ENCODE measurements at places on chromosomes 2 and 18.

DNA sequence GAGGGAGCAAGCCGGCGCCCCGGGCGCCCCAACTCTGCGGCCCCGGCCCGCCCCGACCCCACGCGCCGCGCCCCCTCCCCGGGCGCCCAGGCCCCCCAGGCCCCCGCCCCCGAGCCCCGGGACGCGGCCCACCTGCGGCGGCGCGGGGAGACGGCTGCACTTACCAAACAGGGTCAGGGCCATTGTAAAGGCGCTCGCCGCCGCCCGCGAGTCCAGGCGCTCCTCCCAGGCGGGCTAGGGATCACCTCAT is 526 bp downstream of the CHN1 start:
- peak overlapping the region; percentile 75 for H3K4me3 ChIP-seq
- H3K27ac ChIP-seq, result no peak overlapping the region
- no peak for DNase-seq

GRCh38 chr2:175690113-175690837 is 311.8 kb downstream of the LNPK start:
- H3K36me3 ChIP-seq, result no peaks in the 10 kb centered on the region
- no peak overlapping the region for H3K27ac ChIP-seq
- no peaks in the 10 kb centered on the region for H3K4me1 ChIP-seq
- H3K4me3 ChIP-seq, result no peak overlapping the region

- no peak overlapping the region for H3K27ac ChIP-seq
- no peaks in the 10 kb centered on the region for H3K27me3 ChIP-seq
- H3K4me3 ChIP-seq, result no peak overlapping the region
- no peak for DNase-seq
Measured at GRCh38 chr18:64718808-64719207, 569.9 kb upstream of the LINC00305 start.

- H3K4me1 ChIP-seq, result peaks cover 84% of the 10 kb centered on the region
- H3K36me3 ChIP-seq, result peaks cover 6% of the 10 kb centered on the region
- DNase-seq, result no peak
- peak overlapping the region; percentile 66 for H3K4me3 ChIP-seq
Measured at GRCh38 chr2:134231965-134232340, 21.9 kb upstream of the MGAT5 start.

DNA sequence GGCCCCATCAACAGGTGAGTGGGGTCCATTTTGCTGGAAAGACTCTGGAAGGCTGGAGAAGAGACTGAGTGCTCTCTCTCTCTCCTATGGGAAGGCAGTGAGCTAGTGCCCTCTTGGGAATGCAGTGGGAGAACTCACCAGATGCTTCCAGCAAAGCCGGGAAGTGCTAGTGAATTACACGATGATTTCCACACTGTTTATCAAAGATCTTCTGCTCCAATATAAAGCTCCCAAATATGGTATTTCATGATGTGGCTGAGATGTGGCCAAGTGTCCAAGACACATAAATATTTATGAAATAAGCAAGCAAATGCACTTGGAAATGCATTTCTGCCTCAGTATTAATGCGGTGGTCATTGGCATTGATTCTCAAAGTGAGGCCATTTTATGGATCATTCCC is 135.9 kb downstream of the VAPA start:
- H3K27me3 ChIP-seq, result peaks cover 20% of the 10 kb centered on the region
- H3K27ac ChIP-seq, result no peak overlapping the region
- H3K36me3 ChIP-seq, result no peaks in the 10 kb centered on the region

GRCh38 chr2:177272765-177273164 is 8.2 kb upstream of the NFE2L2 start:
- H3K27me3 ChIP-seq, result no peaks in the 10 kb centered on the region
- no peak for DNase-seq
- no peaks in the 10 kb centered on the region for H3K36me3 ChIP-seq
- H3K4me3 ChIP-seq, result no peak overlapping the region
- H3K27ac ChIP-seq, result no peak overlapping the region

DNA sequence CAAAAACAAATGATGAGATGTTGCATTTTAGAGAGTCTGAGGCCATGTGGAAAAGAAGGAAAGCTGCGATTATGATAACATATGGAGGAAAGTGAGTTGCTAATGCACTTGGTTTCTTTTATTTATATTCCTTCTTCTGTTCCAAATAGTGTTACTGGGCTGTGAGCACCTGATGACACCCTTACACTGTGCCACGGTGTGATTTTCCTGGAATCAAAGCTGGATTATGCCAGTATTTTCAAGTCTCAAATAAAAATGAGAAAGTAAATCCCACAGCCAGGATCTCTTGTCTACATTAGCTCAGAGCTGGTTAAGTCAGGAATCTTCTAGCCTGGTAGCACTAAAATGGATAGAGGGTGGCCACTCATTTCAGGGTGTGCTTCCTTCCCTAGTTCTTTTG is 670.8 kb downstream of the TDRD15 start:
- no peak overlapping the region for H3K27ac ChIP-seq
- no peak overlapping the region for H3K4me3 ChIP-seq
- H3K36me3 ChIP-seq, result no peaks in the 10 kb centered on the region
- DNase-seq, result no peak
- H3K27me3 ChIP-seq, result no peaks in the 10 kb centered on the region

DNA sequence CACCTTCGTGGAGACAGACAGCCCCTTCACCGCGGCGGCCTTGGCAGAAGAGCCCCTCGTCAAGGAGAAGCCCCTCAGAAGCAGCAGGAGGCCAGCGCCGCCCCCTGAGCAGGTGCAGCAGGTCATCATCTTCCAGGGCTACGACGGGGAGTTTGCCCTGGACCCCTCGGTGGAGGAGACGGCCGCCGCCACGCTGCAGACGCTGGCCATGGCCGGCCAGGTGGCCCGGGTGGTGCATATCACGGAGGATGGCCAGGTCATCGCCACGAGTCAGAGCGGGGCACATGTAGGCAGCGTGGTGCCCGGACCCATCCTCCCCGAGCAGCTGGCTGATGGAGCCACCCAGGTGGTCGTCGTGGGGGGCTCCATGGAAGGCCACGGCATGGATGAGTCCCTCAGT is 145.7 kb downstream of the PTGR3 start:
- H3K4me1 ChIP-seq, result peaks cover 4% of the 10 kb centered on the region
- no peak overlapping the region for H3K4me3 ChIP-seq
- no peaks in the 10 kb centered on the region for H3K36me3 ChIP-seq
- H3K27ac ChIP-seq, result no peak overlapping the region
- DNase-seq, result no peak

DNA sequence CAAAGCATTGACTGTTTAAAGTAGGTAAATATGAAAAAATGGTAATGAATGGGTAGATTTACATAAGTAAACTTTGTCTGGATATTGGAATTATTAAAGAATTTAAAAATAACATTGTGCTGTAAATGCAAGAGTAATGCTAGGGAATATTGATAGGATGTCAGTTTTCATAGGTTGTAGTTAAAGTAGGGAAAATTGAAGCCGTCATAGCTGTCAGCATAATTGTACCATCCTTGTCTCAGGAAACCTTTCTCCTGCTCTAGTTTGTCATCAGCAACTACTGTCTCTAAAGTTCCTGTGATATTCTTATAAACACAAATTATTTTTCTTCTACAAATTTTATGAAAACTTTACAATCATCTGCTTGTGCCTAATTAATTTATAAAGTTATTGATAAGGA is 10.1 kb upstream of the SPAG16 start:
- H3K4me1 ChIP-seq, result no peaks in the 10 kb centered on the region
- H3K36me3 ChIP-seq, result no peaks in the 10 kb centered on the region
- no peak for DNase-seq
- peaks cover 25% of the 10 kb centered on the region for H3K27me3 ChIP-seq

GRCh38 chr18:77650799-77651385 is 401.2 kb downstream of the GALR1 start:
- peaks cover 13% of the 10 kb centered on the region for H3K27me3 ChIP-seq
- H3K36me3 ChIP-seq, result no peaks in the 10 kb centered on the region
- no peak overlapping the region for H3K27ac ChIP-seq
- H3K4me3 ChIP-seq, result no peak overlapping the region

GRCh38 chr18:28999726-29000125 is 822.8 kb upstream of the CDH2 start:
- H3K4me1 ChIP-seq, result no peaks in the 10 kb centered on the region
- no peak overlapping the region for H3K27ac ChIP-seq
- no peak overlapping the region for H3K4me3 ChIP-seq
- no peaks in the 10 kb centered on the region for H3K36me3 ChIP-seq

DNA sequence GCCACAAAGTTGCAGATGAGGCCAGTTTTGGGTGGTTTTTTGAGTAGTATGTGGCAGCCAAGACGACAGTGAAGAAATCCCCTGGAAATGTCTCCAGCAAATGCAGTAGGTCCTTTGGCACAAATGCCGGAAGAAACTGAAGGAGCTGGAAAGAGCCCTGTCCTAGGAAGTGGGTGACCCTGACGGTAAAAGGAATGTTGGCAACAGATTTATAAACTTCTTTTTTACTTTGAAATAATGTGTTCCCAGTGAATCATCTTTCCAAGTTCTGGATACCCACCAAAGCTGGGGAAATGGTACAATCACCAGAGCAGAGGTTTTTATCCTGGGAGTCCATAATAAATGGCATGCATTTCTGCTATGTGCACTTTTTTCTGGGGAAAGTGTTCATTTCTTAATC is 112.9 kb downstream of the CSRNP3 start:
- no peak for DNase-seq
- no peak overlapping the region for H3K27ac ChIP-seq
- no peaks in the 10 kb centered on the region for H3K36me3 ChIP-seq
- H3K4me1 ChIP-seq, result no peaks in the 10 kb centered on the region
- no peak overlapping the region for H3K4me3 ChIP-seq

GRCh38 chr2:13654416-13654815 is 937.7 kb downstream of the TRIB2 start:
- H3K36me3 ChIP-seq, result no peaks in the 10 kb centered on the region
- H3K27me3 ChIP-seq, result no peaks in the 10 kb centered on the region
- H3K4me3 ChIP-seq, result no peak overlapping the region
- no peak for DNase-seq

DNA sequence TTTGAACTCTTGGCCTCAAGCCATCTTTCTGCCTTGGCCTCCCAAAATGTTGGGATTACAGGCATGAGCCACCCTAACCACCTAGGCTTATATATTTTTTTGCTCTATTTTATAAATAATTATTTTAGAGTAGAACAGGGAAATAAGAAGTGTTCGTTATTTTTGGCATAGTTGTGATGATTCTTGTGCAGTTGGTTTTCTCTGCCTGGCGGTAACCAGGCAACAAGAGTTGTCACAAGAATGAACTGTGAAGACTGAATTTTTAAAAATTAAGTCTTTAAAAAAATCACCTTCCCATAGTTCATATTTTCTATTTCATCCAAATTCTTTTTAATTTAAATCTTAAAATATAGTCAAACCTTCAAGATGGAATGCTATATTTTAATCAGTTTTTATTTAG is 310.2 kb downstream of the ARL6IP6 start:
- no peak for DNase-seq
- H3K4me3 ChIP-seq, result no peak overlapping the region
- H3K4me1 ChIP-seq, result no peaks in the 10 kb centered on the region
- no peaks in the 10 kb centered on the region for H3K27me3 ChIP-seq

GRCh38 chr18:62616331-62616805 is 93.5 kb downstream of the ZCCHC2 start:
- DNase-seq, result no peak
- no peak overlapping the region for H3K27ac ChIP-seq
- H3K36me3 ChIP-seq, result no peaks in the 10 kb centered on the region
- peaks cover 81% of the 10 kb centered on the region for H3K27me3 ChIP-seq
- no peak overlapping the region for H3K4me3 ChIP-seq
- no peaks in the 10 kb centered on the region for H3K4me1 ChIP-seq

- no peaks in the 10 kb centered on the region for H3K4me1 ChIP-seq
- no peak overlapping the region for H3K27ac ChIP-seq
Measured at GRCh38 chr18:33239298-33239697, 201.2 kb downstream of the CCDC178 start.

DNA sequence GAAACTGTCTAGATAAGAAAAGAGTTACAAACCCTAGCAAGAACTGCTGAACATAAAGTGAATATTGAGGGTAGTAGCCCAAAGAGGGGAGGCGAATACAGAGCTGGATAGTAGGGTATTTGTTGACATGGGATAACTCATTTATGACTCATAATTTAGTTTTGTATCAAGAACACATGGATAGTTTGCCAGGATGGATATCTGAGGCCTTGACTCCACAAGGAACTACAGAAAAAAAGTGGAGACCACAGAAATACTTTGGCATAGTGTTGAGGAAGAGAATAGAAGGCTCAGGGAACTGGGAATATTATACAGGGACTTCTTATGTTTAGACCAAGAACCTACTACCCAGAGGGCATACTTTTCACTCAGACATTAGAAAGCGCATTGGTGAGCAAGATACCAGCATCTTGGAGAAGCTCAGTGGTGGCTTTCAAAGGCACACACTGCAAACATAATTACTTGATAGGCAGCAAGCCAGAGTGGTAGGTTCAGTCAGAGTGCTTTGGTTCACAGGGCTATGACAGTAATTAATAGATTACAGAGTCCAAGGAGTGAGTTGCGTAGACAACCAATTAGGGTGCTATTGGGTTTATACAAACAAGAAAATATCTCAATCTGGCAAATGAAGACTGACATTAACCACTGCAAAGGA is 51.9 kb upstream of the ZBTB7C start:
- H3K4me1 ChIP-seq, result peaks cover 6% of the 10 kb centered on the region
- H3K4me3 ChIP-seq, result no peak overlapping the region
- H3K36me3 ChIP-seq, result peaks cover 1% of the 10 kb centered on the region
- H3K27me3 ChIP-seq, result peaks cover 39% of the 10 kb centered on the region
- no peak for DNase-seq

GRCh38 chr2:218226903-218227302 is 9.9 kb downstream of the ARPC2 start:
- H3K27me3 ChIP-seq, result no peaks in the 10 kb centered on the region
- peak overlapping the region; percentile 87 for H3K27ac ChIP-seq
- H3K36me3 ChIP-seq, result peaks cover 88% of the 10 kb centered on the region
- H3K4me3 ChIP-seq, result peak overlapping the region; percentile 25

GRCh38 chr2:54570925-54571694 is 115.0 kb downstream of the SPTBN1 start:
- peak overlapping the region; percentile 78 for H3K4me3 ChIP-seq
- H3K27ac ChIP-seq, result peak overlapping the region; percentile 98
- peaks cover 51% of the 10 kb centered on the region for H3K36me3 ChIP-seq
- peaks cover 67% of the 10 kb centered on the region for H3K4me1 ChIP-seq

GRCh38 chr2:138548796-138549195 is 47.2 kb downstream of the SPOPL start:
- H3K27ac ChIP-seq, result no peak overlapping the region
- peaks cover 18% of the 10 kb centered on the region for H3K36me3 ChIP-seq
- no peak for DNase-seq
- H3K27me3 ChIP-seq, result no peaks in the 10 kb centered on the region
- peaks cover 12% of the 10 kb centered on the region for H3K4me1 ChIP-seq

DNA sequence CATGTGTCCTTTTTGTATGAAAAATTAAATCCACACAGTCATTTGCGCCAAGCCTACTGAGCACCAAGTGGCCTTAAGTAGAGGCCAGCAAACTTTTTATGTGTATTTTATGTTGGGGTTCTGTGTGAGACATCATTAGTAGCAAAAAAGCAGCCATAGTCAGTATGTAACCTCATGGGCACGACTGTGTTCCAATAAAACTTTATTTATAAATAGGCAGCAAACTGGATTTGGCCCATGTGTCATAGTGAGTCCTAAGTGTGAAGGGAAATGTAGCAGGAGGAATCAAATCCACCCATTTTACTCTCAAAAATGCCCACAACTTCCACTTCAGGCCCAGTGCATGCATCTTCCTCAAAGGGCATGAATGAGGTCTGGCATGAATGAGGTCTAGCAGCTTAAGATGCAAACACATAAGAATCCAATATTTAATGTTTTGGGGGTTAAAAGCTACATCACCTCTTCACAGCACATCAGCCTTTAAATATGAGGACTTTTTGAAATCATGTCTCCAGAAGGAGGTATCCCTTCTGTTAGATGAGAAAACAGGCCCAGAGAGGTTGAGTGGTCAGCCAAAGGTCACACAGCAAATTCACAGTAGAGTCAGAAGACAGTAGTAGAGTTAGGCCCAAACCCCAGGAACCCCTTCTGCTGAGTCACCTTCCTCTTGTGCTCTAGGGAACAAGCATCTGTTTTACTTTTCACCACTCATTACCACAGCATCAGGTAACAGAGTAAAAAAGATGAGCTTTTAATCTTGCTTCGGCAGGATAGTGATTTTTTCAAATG is 45.6 kb downstream of the MREG start:
- peaks cover 4% of the 10 kb centered on the region for H3K36me3 ChIP-seq
- peaks cover 9% of the 10 kb centered on the region for H3K4me1 ChIP-seq
- H3K4me3 ChIP-seq, result no peak overlapping the region
- no peak for DNase-seq
